ENCODE measurements at places on chromosomes 7 and 10.

- no peak for DNase-seq
Observed at GRCh38 chr10:129622291-129622690, 155.2 kb downstream of the MGMT start.

DNA sequence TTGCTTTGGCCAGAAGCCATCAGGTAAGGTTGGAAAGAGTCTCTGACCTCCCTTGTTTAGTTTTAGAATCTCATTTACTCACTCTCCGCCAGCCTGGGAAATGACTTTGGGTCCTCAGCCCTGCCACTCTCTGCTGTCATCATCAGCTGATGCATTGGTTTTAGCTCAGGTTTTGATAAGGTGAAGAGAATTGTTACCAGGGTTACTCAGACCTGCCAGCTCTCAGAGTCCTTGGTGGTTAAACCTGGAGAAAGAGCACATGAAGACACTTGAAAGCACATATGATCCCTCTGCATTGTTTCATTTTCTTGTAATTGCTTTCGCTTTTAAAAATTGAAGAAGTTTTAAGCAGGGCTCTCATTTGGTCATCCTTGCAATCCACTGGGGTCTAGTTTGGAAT lies 4.0 kb upstream of the CROT start:
- DNase-seq = no peak

DNA sequence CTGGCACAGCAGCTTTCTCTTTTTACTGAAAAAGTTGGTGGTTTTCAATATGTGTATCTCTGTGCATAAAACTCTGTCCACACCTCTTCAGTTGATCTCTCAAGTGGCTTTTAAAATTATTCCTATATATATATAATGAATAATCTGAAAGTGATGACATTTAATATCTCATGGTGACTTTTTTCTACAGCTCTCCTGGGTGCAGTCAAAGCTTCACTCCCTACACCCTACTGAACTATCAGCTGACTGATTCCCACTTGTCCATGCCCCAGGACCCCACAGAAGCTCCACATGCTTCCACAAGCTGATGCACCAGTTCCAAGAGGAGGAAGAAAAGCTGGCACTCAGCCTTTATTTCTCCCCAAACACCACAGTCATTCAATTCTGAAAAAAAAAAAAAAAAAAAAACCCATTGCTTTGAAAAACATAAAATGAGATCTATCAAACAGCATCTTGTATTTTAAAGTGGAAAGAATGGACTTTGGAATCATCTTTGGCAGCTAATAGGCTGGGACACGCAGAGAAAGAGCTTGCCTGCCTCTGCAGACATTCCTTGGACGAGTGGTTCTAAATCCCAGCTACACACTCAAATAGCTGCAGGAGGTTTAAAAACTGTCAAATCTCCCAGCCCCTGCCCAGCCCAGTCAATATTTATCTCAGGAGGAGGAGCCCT lies 75.3 kb upstream of the GDF10 start:
- no peak for DNase-seq

DNA sequence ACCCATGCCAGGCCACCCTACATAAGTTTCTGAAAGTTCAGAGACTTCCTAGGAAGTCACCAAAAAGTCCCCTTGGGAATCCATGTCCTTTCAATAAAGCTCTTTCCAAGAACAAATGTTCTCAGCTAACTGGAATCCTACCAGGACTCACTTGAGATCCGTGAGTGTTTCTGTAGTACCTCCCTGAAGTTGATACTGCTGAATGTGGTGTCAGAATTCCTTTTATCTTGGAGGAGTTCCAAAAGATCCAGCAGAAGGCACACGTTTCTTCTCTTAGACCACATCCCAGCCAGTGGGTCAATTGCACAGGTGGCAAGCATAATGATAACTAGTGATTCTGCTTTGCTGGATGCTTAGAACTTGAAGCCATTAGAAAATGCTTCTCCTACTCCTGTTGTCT lies 689.7 kb upstream of the IGFBP3 start:
- DNase-seq = no peak

GRCh38 chr10:7525314-7526016 lies 114.6 kb upstream of the SFMBT2 start:
- DNase-seq = peak; percentile 12

DNA sequence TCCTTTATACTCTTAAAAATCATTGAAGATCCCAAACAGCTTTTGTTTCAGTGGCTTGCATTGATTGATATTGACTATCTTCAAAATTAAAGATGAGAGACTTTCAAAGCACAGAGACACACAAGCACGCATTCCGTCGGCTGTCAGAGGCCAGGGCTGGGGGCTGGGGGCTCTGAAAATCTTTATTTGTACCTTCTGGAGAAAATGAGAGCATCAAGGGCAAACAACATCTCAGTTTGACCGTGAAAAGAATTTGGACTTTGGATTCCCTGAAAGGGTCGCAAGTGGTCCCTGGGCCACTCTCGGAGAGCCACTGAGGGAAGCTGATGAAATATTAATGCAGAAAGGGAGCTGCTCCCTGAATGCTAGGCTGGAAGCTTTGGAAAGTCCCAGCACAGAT lies 96.4 kb downstream of the CHST15 start:
- no peak for DNase-seq

DNA sequence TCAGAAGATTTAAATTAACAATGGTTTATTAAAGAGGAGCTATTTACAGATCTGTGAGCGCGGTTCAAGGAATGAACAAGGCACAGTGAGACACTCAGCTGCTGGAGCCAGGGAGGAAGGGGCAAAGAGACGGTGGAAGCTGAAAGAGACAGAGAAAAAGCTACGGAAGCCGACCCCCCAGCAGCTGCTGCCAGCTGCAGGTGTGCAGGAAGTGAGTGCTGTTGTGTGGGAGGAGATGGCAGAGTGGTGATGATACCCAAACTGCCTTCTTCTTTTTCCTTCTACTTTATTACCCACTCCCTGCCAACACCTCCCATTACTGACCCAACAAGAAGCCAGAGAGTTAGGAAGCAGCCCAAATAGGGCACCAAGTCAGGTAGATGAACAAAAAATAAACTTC lies 41.9 kb upstream of the MBL2 start:
- no peak for DNase-seq

DNA sequence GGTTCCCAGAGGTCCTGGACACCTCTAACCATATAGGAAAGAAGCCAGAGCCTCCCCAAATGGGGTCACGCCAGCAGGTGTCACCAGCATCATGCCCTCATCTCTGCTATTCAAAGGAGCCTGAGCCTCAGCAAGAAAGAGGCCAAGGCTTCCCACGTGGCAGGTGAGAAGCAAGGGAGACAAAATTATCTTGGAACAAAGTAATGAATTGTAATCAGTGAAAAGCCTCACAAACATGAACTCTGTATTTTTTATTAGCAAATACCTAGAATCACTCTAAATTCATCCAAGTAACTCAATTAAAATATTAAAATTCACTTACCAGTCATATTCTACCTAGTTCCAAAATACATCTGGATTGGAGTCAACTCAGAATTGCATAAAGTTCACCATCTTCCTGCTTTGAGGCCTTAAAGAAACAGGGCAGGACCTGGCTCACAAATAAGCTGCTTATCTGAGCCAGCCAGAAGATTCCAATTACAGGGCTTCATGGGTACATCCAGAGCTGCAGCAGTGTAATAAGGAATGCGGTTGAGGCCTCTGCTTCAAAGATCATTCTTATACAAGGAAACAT lies 68.7 kb downstream of the SGMS1 start:
- DNase-seq = no peak

DNA sequence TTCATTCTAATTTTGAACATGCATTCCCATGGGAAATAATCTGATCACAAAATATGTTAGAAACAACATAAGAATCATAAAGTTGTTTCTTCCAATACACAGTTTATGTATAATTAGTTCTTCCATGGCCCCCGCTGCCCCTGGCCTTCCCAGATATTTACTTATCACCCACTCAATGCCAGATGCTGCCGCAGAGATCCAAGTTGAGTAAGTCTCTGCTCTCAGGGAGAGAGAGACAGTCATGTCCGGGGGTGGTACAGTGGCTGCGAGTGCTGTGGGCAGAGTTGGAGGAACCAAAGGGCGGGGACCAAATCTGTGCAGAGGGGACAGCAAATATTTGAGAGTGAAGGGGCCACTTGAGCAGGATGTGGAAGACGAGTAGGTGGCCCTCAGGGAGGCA lies 37.1 kb downstream of the COL26A1 start:
- no peak for DNase-seq

DNA sequence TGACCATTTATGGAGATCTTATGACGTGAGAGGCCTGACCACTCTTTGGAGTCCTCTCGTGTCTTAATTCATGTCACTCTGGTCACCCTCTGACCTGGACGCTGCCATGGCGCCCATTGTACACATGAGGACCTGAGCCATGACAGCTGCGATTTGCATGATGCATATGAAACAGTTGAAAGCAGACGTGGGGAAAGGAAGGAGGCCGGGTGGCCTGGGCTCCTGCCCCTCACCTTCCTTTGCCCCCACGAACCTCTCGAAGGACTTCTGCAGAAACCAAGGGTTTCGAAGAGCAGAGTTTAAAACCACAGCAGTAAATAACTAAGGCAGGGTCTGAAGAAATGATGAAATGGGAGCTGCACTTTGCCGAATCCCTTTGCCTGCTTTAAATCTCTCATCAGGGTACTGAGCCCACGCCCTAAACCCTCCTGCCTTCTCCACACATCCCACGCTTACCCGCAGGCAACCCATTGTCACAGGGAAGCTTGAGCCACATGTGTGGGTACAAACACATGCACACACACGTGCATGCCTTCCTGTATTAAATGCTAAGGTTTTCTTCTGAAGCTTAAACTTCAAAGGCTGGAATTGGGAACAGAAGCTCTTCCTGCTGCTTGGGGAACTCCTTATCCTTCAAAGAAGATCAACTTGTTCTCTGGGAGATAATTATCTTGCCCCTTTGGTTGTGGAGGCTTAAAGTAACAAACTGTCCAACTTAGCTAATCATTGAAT lies 11.7 kb upstream of the CALML3 start:
- DNase-seq = peak; percentile 16

- DNase-seq = no peak
Observed at GRCh38 chr10:13000431-13000830, 1.1 kb downstream of the CCDC3 start.

- no peak for DNase-seq
Observed at GRCh38 chr10:86500846-86501245, 20.7 kb downstream of the WAPL start.

DNA sequence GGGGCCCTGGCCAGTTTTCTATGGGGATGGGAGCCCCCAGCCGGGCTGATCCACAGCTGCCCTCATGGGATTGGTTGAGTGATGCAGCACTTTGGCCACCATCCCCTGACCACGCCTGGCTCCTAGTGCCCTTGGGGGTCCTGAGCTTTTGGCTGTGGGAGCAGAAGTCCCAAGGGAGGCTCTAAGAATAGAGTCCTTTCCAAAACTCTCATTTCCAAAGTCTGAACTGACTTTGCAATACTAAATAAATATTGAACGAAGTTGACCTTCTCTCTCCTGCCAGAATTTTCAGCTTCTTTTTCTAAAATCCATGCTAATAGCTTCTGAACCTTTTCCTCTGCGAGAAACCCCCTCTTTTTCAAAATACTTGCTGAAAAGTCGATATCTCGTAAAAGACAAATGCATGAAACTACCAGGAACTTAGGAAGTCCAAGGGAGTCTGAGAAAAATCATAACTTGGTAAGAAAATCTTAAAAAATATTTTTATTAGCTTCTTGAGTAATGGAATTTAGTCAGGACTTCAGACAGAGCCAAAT lies 62.7 kb upstream of the IGFBP3 start:
- no peak for DNase-seq

DNA sequence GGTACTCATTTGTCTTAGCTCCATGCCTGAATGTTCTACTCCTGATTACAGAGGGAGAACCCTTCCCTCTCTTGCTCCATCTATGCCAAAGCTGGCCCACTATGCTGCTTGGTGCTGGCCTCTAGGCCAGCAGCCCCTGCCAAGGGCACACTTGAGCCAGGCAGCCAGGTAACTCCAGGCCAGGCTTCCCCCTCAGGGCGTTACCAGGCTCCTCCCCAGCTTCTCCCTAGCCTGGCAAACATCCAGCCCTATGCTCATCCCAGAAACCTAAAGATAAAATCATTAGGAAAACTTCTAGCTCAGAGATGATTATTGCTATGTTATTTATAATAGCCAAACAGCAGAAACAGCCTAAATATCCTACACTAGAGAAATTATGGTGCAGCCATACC lies 103.7 kb downstream of the KCNMA1 start:
- DNase-seq = no peak

DNA sequence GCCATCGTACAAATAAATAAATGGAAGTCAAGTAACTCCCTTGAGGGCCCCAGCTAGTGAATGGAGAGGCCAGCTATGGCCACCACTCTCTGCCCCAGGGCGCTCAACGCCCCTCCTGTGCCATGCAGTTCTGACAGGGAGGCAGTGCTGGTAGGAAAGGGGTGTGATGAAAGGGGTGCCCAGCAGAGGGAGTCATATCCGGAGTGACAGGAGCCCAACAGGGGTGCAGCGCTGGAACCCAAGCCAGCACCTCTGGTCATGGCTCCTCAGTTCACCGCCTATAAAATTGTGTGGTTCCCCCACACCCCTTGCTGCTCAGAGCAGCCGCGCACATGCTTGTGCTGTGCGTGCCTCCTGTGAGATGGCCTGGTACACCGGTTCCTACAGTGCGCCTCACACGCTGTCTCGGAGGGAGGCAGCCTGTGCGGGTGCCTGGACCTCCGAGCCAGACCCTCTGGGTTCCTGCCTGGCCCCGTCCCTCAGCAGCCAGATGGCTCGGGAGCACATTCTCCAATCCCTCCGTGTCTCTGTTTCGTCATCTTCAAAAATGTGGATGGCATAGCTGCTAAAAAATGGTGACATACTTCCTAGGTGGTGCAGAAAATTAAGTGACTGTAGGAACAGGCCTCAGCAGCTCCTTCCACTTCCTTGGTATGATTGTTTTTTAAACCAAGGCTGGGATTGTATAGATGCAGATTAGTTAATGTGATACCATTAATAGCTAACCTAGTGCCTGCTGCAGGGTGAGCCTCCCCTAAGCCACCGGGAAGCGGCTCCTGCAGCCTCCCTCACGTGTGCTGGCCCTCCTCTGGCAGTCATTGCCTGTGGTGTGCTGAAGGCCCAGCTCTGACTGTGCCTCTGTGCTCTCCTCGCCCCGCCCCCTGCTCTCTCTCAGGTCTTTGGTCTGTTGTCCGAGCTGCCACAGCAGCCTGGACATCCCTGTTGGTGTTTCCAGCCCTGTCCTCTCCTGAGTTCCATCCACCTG lies 125.8 kb downstream of the EGFR start:
- peak; percentile 50 for DNase-seq

DNA sequence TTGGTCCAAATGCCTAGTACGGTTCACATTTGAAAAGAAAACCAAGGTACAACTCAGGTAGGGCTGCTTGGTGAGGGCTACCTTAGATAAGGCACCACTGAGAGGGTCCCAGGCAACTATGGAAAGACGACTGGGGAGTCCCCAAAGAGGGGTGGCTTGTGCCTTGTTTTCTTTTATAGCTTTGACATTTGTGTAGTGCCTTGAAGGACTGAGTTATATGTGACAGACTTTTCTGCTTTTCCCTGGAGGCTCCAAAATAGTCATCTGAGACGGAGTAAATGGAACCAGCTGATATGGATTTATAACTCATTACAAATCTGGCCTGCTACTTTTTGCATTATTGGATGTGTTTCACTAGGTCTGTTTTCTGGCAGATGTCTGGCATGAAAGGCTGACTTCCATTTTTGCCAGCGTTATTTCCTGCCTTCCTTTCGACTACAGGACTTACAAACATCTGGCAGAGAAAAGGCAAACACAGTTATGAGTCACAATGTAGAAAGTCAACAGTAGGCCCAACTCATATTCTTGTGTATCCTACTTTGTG lies 88.2 kb upstream of the IMMP2L start:
- DNase-seq = no peak

- peak; percentile 21 for DNase-seq
Observed at GRCh38 chr10:70479165-70479581, 606 bp downstream of the PALD1 start.

Data from WERI-Rb-1 (cell line).